Kidney epithelial cell (primary cell): ENCODE measurements at places on chromosomes 4 and X.
A peak's percentile ranks its signal among the peaks of the same experiment; 100 is the strongest.

DNA sequence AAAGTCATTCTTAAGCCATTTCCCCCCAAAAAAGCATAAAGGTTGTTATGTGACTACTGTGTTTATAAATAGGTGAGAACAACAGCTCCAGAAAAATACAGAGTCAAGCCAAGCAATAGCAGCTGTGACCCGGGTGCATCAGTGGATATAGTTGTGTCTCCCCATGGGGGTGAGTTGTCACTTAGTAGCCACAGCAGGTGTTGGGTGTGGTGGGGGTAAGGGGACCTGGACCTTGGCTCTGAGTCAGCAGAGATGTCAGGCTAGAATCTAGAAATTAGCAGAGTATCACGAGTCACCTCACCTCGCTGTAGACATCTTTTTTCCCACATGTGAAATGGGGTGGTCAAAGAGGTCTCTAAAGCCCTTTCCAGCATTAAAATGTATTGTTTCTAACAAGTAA lies 42.4 kb downstream of the MOSPD2 start:
- no peak for DNase-seq

DNA sequence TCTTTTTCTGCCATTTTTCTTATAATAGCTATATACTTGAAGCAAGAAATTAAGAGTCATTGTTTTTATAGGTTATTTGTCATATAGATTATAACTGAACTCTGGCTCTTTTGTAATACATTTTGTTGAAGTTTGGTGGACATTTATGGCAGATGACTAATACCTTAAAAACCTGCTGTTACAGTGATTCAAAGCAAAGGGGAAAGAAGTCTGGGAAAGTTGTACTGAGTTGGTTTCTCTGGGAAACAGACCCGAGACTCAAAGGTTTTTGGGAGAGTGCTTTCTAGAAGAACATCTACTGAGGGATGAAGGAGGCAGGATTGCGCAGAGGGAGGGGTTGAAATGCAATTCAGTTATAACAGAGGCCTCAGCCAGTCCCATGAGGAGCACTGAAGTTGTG lies 35.9 kb downstream of the NAP1L5 start:
- no peak for DNase-seq

DNA sequence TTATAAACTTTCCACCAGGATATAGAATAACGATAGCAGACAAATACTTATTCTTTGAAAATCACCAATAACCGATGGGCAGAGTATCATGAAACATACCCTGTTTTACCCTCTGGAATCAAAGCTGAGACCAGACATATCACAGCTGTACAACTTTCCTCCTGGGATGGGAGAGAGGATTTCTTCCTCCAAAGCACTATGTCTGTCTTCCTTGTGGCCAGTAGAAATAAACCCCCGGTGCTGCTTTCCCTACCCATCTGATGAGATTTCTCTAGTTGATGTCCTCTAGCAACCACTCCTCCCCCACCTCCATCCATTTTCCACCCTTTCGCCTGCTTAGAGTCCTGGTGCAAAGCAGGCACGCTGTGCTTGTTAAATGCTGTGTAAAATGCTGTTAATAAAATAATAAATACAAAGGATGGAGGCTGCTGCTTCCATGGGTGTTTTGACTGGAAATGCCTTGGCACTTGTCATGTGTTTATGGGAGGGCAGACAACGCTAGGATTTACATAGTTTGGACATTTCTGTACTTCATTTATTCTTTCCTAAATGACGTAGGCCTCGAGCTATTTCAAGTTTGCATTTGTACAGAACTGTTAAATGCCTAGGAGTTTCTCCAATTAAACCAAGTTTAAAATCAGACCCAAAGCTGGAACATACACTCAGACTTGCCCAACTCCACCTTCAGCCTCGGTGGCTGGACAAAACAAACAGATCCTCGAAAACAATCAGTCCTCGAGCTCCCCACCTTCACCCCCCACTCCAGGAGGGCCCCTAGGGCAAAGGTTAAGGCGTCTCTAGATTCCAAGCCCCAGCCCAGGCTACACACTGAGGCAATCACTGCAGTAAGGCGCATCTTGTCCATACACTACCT lies 10.1 kb downstream of the BCOR start:
- DNase-seq, result no peak

DNA sequence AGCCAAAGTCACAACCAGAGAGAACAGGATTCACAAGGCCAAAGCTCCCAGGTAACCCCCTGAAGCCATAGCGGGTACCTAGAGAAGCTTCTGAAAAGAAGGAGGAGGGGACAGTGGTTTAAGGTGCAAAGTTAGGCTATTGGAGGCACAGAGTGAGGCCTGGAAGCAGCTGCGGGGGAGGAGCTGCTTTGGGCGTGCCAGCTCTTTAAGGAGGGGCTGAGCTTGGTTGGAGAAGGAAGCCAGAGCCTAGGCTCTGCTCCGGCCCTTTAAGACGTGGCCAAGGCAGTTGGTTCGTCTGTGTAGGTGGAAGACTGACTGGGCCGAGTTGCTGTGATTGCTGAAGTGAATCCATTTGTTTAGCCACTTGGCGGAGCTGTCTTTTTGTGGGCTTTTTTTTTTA lies 1.5 kb downstream of the KLF8 start:
- peak; percentile 7 for DNase-seq

- no peak for DNase-seq
Observed at GRCh38 chr4:169236873-169237626, 33.7 kb downstream of the SH3RF1 start.

DNA sequence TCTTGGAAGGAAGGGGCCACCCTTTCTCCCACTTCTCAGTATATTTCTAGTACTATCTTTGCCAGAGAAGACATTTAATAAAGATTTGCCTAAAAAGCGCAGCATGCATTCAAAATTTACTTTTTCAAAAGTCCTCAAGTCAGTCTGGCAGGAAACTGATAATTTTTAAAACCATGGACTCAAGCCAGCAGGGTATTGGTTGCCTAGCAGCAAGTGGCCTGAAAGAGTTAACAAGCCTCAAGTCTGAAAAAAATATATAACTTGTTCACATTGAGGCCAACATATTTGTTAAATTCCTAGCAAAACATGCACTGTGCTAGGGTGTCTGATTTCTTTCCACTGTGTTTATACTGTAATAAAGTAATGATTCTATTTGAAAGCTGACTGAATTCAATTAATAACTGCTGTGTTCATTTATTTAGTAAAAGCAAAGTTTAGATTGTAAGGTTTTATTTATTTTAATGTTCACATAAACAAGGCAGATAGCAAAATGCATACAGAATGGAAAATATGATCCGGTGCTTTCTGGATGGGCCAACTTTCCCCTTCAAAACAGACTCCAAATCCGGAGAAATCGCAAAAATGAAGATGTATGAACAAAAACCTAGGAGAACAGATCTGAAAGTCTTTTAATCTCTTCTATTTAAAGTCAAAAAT lies 218.5 kb upstream of the FGF13 start:
- no peak for DNase-seq

GRCh38 chr4:13674971-13675370 lies 47.4 kb upstream of the BOD1L1 start:
- no peak for DNase-seq

GRCh38 chrX:34371754-34372153 lies 239.6 kb upstream of the FAM47A start:
- no peak for DNase-seq

- no peak for DNase-seq
Observed at GRCh38 chr4:152598454-152598853, 62.6 kb upstream of the FBXW7 start.

DNA sequence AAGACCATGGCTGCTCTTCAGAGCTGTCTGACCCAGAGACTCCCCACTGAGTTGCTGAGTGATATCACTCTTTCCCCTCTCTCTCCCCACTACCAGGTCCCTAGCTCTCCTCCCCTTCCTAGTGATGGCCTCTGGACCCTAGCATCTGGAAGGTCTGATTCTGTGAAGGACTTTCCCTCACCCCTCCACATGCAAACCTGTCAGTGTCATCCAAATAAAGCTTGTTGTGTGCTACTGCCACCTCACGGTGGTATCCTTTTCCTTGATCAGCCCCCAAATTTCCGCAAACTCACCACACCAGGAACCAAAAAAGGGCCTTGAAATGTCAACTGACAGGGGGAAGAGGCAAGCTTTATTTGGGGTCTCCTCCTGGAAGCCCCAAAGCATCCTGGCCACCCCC lies 500.2 kb downstream of the IDS start:
- DNase-seq, result no peak

DNA sequence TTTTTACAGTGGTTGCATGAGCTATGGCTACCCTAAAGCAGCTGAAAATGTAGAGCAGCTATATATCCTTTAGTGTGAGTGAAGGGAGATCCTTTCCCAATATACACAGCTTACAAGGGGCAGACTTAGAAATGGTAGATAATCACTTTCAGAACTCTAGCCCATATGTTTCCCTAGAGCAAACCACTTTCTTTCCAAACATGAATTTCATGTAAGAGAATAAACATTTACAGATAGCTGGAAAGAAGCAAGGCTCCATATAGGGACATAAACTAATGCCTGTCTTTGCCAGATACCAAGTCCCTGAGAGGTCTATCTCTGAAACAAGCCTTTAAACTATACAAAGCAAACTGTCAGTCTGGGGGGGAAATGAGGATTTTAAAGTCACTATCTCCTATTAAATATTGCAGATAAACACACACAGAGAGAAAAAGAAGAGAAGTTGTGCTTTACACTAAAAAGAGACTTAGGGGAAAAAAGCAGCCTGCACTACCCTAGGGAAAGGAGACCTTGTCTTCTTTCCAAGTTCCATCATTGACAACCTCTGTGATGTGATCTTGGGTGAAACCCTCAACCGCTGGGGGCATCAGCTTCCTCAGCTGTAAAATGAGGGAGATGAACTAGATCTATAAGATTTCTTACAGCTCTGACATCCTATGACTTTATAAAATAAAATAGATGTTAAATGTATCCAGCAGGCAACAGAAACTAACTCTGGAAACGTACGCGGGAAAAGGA lies 73.6 kb downstream of the TMEM156 start:
- no peak for DNase-seq

DNA sequence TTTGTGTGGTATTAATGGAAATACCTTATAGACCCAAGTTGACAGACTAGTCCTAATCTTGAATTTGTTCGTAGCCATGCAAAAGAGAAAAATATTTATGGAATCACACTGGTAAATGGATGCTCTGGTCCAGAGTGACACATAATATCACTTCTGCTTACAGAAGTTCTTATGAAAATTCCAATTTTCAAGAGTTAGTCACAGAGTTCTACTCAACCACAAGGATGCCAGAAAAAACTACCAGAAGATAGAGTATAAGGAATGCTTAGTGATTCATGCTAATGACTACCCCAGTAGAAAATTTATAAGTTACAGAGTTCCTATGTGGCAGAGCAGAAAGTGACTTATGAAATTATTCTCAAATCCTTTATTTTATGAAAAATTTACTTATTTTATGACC lies 1384.8 kb downstream of the FAM133A start:
- DNase-seq, result peak; percentile 34

GRCh38 chr4:185502386-185502785 lies 30.9 kb upstream of the CCDC110 start:
- DNase-seq, result no peak

- no peak for DNase-seq
Observed at GRCh38 chr4:825063-825970, 612 bp downstream of the CPLX1 start.

- peak; percentile 5 for DNase-seq
Observed at GRCh38 chr4:8580321-8581093, at the start of gene GPR78. Gene GPR78 (plus strand): TSS chr4:8580392. CDS start chr4:8580983, 591 bp downstream.

- DNase-seq, result no peak
Observed at GRCh38 chr4:71186566-71187403, 152.0 kb upstream of the SLC4A4 start.

DNA sequence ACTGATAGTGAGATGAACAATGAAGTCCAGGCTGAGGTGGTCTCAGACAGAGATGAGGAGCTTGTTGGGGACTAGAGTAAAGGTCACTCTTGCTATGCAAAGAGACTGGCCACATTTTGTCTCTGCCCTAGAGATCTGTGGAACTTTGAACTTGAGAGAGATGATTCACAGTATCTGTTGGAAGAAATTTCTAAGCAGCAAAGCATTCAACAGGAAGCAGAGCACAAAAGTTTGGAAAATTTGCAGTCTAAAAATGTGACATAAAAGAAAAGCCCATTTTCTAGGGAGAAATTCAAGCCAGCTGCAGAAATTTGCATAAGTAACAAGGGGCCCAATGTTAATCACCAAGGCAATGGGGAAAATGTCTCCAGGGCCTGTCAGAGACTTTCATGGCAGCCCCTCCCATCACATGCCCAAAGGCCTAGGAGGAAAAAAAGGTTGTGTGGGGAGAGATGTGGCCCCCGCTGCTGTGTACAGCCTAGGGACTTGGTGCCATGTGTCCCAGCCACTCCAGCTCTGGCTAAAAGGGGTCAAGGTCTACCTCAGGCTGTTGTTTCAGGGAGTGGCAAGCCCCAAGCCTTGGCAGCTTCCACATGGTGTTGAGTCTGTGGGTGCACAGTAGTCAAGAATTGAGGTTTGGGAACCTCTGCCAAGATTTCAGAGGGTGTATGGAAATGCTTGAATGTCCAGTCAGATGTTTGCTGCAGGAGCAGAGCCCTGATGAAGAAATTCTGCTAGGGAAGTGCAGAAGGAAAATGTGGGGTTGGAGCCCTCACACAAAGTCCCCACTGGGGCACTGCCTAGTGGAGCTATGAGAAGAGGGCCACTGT lies 262.8 kb downstream of the DKK2 start:
- no peak for DNase-seq

DNA sequence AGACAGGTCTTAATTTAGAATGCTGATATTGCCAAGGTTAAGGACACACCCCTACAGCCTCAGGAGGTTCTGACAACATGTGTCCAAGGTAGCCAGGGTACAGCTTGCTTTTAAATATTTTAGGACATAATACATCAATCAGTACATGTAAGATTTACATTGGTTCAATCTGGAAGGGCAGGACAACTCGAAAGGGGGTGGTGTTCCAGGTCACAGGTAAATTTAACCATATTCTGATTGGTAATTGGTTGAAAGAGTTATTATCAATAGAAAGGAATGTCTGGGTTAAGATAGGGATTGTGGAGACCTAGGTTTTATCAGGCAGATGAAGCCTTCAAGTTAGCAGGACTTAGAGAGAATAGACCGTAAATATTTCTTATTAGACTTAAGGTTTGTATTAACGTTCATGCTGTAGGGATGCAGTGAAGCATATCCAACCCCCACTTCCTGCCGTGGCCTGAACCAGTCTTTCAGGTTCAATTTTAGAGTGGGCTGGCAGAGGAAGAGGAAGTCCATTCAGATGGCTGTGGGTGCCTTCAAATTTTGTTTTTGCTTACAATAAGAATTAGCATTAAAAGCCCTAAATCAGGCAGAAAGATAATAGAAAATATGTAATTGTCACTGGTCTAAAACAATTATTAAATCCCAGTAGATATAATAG lies 136.5 kb upstream of the GALNTL6 start:
- no peak for DNase-seq

- no peak for DNase-seq
Observed at GRCh38 chrX:150607201-150607600, 38.8 kb downstream of the MTM1 start.

GRCh38 chr4:31045724-31046318 lies 325.7 kb downstream of the PCDH7 start:
- no peak for DNase-seq
